ENCODE measurements at places on chromosomes 11 and 22. TPM values are rescaled to one million over a fixed set of nuclear protein-coding genes. Genes with fewer than 3 reads are reported as not detected.

DNA sequence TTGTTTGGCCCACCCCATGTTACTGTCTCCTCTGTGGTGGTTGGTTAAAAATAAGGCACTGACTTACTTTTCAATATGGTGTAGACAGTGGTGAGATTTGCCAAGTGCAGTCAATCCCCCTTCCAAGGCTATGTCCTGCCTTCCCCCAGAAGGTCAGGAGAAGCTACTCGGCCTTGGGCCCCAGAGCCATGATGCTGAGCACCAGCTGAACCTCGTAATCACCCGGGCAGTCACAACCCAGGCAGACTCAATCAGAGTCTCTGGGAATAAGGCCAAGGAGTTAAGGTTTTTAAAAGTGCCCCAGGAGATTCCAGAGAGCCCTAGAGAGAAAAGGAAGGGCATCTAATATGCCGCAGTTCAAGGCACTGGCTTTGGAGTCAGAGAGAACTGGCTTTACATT lies 23.8 kb downstream of the MYO18B start:
- DNase-seq, result no peak

- DNase-seq, result no peak
Measured at GRCh38 chr11:25052844-25053243, 556.0 kb downstream of the LUZP2 start.

DNA sequence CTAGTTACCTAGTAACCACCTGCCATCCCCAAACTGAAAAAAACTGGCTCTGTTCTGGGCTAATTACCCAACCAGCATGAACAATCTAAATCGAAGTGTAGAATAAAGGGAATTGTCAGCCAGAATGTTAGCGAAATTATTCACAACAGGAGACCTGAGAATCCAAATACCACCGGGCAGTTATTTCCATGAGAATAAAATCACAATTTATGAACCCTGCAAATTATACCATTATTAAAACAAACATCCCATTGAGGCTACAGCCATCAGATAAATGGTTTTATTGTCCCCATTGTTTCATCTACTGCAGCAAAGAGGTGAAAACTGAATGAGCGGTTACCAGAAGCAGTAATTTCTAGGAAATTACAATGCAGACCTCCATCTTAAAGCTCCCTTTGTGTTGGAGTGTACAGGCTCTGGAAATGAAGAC lies 21.7 kb downstream of the FAM168A start:
- no peak for DNase-seq

DNA sequence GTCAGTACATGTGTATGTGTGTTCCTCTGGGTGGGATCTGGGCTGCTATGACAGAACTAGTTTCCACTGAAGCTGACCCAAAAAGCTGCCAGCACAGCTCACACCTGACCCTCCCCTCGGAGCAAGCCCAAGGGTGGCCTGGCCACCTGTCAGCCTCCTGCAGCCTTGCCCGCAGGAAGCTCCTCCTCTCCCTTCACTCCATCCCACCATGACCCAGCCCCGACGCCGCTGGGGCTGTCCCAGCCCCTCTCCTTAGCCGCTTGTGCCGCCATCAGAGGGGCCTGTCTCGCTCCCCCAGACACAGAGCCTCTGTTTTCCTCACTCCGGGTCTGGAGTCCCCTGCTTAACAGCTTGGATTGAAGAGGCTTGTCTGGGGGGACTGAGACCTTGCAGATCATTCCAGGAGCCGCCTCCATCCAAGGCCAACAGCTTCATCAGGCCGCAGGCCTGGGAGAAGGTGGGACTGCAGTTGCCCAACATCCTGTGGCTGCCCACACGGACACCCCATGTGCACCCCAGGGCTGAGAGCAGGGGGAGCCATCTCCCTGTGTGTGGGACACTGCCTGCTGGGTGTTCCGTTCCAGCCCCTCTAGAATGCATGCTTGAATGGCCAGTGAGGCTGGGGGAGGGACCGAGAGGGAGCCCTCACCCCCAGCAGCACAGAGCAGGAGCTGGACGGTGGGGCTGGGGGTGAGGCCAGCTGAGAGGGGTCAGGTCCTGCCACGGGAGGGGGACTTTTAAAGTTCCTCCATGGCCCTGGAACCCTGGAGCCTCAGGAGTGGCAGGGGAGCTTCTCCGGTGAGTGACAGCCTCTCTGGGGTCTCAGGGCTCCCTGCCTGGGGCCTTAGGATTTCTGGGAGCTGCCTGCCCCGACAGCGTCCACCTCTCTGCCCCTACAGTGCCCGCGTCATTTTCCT lies 696 bp downstream of the MRGPRF start:
- DNase-seq, result no peak

CPSF7 gene
- total RNA-seq, result 33.4 TPM

- DNase-seq, result no peak
Measured at GRCh38 chr11:102912482-102912830, 37.7 kb upstream of the MMP12 start.

All from pancreas (tissue), 10 donors.